Ecto neural progenitor cell (in vitro differentiated cells): ENCODE measurements at places on chromosomes 7 and 10.

DNA sequence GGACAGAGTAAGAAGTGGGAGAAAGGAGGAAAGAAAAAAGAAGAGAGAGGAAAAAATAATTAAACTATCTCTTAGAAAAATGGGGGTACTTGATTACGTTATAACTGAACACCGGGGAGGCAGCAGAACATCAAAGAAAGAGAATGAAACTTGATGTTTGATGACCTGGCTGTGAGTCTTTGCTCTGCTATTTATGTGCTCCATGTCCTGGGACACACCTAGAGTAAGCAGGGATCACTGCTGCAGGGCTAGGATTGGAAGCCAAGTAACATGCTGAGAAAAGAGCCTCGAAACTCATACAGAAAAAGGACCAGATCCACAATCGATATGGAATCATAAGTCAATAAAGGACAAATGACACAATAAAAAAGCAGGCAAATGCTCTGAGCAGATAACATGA is 56.7 kb upstream of the COL13A1 start:
- no peak for DNase-seq

DNA sequence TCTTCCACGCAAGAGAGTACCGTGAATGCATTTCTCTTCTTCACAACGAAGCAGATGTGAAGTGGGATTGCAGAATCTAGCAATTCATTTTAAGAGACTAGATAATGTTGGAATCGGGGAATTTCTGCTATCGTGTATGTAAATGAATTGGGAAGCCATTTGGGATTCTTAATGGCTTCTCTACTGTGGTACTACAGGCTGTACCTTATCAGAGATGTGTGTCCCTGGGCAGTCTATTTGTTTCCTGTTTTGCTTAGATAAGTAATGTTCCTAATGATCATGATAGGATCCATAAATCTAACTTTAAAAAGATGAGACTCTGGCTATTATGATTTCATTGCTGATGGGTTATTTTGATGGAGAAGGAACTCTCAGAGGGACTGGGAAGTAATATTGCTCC is 320.6 kb downstream of the REEP3 start:
- no peak for DNase-seq

- no peak for DNase-seq
These were observed 67.1 kb upstream of the DUSP5 start for GRCh38 chr10:110430340-110431273.

GRCh38 chr10:46318799-46319198 is 32.0 kb downstream of the ANTXRL start:
- no peak for DNase-seq

DNA sequence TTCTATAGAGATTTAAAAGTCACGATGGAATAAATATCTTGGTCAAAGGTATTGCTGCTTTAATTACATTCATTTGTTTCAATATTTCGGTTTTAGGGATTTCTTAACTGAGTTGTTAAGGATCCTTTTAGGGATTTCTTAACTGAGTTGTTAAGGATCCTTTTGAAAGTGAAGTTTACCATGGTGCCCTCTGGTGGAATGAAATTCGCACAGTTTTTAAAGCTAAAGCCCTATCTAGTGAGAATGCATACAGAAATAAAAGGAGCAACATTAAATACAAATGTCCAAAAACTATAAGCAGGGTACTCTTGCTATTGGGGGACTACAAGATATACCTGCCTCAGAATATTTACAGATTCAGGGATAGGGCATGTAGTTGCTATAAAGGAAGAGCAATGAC is 193.7 kb downstream of the RNLS start:
- DNase-seq = no peak

DNA sequence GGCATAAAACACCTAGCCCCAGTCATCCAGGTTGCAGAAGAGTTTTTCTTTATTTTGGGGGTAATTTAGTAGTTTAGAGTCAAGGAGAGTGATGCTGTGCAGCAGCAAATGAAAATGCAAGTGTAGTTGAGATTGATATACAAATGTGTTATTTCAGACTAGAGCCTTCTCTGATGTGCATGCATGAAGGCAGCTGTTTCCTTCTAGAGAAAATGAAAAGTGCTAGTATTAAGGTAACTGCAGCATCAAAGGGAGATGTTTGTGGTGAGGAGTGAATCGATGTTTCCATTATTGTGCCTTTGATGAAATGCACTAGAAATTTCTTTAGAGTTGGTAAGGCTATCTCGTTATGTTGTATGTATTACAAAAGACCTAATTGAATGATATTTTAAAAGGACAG is 339.3 kb downstream of the SORCS3 start:
- DNase-seq = no peak

- no peak for DNase-seq
These were observed 245.5 kb upstream of the NRP1 start for GRCh38 chr10:33579996-33580395.

DNA sequence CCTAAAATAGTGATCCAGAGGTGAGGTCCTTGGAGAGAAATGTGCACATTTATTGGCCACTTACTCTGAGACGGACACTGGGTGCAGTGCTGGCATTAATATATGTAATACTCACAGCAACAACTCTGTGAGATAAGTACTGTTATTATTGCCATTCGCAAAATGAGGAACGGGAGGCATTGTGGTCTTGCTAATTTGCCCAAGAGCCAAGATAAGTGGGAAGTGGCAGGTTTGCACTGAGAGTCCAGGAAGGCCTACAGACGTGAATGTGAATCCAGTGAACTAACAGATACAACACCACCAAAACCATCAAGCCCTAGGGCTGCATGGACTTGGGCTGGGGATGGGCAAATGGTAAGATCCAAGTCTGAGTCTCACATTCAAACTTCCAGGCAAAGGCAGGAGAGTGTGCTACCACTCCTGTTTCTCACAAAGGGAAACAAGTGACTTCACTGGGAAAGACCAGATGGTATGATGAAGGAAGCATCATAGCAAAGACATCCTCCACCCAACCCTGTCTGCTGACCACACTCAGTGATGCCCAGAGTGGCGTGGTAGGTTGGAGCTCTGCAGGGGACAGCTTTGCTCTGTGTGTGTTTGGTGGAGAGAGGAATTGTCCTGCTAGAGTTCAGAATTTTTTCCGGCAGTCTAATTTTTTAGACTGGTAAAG is 19.2 kb downstream of the TMEM273 start:
- no peak for DNase-seq

GRCh38 chr7:159218170-159218569 is 73.5 kb upstream of the VIPR2 start:
- no peak for DNase-seq

DNA sequence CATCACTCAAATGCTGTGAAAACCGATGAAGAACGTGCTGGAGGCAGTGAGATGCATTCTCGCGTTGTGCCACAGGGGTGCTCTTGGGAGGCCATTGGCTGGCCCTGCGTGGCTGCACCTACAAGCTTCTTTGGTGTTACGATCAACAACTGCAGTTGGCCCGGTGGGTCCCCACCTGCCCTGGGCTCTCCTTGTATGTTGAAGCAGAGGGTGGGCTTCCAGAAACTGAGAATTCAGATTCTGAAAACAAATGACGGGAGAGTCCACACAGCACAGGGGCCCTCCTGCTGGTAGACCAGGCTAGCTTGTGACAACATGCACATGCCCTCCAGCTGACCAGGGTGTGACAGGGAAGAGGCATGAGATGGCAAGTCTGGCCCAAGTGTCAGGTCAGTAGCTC is 23.7 kb upstream of the DDC start:
- DNase-seq = no peak

- no peak for DNase-seq
These were observed 181.2 kb upstream of the ITGB1 start for GRCh38 chr10:33139181-33139646.

GRCh38 chr7:29527505-29528108 is 36.0 kb upstream of the PRR15 start:
- DNase-seq = no peak

DNA sequence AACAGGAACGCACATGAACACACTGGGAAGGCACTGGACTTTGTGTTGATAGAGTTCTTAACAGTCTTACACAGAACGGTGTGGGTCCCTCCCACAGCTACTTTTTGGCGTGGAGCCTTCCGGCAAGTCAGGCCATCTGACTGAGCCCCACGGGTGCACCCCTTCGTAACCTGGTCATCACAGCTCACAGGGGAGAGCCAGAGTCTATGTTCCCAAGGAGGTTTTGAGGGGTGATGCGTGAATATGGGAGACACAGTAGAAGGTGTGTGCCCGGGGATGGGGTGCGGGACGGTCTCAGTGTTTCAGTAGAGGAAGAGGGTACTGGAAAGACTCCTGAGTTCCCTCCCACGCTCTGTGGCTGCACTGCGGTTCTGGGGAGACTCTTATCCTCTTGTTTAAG is 291.7 kb downstream of the DNAJB6 start:
- DNase-seq = no peak

DNA sequence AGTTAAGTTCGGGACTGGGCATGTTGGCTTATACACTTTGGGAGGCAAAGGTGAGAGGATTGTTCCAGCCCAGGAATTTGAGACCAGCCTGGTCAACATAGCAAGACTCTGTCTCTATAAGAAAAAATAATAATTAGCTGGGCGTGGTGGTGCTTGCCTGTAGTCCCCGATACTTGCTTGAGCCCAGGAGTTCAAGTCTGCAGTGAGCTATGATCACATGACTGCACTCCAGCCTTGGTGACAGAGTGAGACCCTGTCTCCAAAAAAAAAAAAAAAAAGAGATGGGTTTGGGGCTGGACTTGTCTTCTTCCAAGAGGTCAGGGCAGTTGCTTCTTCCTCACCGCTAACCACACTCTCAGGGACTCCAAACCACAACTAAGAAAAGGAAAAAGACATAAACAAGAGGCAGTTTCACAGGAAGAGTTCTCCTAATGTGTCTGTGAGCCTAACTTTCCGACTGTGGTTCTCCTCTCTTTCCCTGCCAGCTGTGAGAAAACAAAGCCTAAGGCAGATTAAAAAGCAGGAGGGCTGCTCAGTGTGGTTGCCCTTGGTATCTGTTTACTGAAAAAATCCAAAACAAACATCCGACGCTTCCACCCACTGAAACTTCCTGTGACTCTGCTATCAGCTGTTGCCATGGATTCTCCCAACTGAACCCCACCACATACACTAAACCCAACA is 2.4 kb upstream of the SERPINE1 start:
- DNase-seq = no peak
